ENCODE measurements at places on chromosomes 3 and 15.
A peak's percentile ranks its signal among the peaks of the same experiment; 100 is the strongest.

GRCh38 chr3:61547625-61548024 is 13.7 kb upstream of the PTPRG start:
- DNase-seq: no peak

DNA sequence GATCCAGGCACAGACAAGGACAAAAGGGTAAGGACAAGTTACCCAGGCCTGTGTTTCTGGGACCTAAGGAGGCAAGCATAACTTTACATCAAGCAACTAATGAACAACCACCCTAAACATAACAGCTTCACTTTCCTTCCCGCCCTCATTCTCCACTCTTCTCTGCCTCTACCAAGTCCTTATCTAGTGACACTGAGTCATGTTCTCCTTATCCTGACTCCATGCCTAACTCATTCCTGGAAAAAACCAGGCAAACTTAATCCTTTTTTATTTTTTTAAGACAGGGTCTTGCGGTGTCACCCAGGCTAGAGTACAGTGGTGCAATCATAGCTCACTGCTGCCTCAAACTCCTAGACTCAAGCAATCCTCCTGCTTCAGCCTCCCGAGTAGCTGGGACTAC is 44.5 kb downstream of the TMEM44 start:
- no peak for DNase-seq

DNA sequence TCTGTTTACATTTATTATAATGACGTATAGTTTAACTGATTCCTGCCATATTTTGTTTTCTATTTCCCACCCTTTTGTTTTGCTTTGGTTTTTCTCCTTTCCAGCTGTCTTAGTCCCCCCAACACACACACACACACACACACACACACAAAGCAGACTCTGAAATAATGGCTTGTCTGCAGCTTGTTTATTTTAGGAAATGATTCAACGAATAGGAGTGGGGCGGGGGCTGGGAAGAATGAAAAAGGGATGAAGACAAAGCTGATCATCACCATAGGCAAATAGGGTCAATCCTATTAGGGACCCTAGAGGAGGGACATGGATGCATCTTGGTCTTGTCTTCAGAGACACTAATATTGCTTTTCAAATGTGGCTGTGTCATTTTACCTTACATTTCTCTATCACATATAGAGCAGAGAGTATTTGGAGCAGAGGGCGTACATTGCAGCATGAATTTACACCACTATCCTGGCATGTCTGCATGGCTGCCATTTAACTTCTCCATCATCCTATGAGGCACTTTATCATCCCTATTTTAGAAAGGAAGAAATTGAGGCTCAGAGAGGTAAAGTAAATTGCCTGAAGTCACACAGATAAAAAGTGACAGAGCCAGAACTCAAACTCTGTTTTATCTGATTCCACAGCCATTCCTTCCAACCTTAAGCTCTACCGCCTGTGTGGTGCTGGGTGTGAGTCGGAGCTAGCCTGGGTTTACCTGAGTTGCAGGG is 147.2 kb upstream of the TPM1 start:
- no peak for DNase-seq

DNA sequence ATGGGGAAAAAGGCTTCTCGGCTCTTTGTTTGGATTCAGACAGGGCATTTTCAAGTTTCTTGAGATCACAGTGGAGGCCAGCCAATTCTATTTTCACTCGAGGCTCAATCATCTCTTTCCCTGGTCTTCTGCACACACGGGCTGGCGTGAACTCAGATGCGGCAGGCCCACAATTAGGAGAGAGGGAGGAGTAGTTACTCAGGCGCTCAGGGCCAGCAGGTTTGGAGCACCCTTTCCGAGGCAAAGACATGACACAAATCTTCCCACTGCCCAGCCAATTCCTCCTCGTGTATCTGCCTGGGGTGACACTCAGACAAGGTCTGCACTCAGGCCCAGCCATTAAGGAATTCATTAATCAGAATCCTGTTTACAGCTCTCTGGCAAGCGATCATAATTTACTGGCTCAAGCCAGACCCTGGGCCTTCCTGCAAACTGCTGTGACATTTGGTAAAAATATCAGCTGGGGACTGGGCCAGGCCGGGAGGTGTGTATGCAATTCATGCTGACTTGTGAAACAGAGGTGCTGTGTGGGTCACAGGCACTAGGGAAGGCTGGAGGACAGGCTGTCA is 68.1 kb upstream of the TLE3 start:
- DNase-seq: no peak

DNA sequence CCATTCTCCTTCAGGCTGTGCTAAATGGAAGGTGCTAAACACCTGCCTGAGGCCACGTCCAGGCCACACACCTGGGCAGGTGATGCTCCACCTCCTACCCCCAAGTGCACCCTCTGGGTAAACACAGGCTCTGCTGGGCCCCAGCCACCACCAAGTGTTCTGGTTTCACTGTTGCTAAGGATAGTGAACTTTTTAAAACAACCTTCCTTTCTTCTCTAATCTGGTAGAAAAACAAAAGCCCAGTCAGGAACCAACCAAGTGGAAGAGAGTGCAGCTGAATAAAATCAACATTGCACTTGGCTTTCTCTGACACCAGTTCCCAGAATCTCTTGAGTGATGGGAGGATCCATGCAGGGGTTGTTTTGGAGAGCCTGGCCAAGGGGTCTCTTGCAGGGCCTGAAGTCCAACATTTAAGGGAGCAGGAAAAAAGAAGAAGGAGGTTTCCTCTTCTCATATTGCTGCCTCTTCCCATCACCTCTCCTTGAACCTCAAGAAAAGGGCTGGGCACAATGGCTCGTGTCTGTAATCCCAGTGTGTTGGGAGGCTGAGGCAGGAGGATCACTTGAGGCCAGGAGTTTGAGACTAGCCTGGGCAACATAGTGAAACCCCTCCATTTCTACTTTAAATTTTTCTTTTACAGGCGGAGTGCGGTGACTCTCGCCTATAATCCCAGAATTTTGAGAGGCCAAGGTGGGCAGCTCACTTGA is 26.2 kb upstream of the ATP13A3 start:
- DNase-seq: no peak

GRCh38 chr15:71792521-71792920 is 17.8 kb upstream of the NR2E3 start:
- DNase-seq: no peak

DNA sequence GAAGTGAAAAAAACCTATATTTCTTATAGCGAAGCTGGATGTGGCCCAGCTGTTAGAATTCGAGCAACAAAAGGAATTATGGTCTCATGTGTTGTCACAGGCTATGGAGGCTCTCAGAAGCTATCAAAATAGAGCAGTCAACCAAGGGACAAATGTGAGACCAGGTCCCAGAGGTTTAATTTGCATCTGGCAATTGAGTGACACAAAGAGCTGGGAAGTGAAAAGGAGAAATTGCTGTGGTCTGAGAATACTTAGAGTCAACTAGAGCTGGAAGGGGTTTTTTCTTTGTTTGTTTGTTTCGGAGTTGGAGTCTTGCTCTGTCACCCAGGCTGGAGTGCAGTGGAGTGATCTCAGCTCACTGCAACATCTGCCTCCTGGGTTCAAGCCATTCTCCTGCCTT is 61.3 kb upstream of the SMAD3 start:
- DNase-seq: no peak

DNA sequence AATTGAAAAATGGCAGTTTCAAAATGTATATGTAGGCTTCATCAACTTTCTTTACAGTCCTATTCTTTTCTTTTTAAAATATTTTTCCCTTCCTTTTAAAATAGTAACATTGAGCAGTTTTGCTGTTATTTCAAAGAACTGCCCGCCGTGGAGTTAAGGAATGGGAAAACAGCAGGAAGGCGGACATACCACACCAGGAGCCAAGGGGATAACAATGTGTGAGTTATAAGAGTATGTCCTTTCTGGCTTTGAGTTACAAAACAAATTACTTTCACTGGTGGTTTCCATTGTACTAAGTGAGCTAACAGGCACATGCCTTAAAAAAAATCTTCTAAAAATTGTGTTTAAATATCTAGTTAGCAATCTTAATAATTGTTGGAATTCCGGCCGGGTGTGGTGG is 37.4 kb upstream of the FBXL22 start:
- no peak for DNase-seq

- no peak for DNase-seq
Measured at GRCh38 chr3:6066397-6066796, 794.5 kb upstream of the GRM7 start.

DNA sequence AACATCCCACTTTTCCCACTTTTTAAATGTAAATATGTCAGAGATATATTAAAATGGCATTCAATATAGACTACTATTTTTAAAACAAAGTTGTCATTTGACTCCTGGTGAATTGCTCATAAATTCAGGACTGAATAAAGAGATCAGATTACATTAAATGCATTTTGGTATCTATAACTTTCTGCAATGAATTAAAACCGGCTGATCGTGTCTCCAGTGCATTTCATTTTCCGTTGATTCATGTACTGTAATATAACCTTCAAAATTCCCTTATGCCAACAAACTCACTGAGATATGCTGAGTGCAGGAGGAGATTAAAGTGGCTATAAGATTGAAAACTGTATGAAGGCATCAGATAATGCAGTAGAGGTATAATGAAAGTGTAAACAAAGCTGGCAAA is 361.1 kb upstream of the CDIN1 start:
- no peak for DNase-seq

GRCh38 chr15:100893964-100894295 is 14.3 kb downstream of the ALDH1A3 start:
- no peak for DNase-seq

- DNase-seq: no peak
Measured at GRCh38 chr3:81554801-81555200, 206.6 kb downstream of the GBE1 start.

DNA sequence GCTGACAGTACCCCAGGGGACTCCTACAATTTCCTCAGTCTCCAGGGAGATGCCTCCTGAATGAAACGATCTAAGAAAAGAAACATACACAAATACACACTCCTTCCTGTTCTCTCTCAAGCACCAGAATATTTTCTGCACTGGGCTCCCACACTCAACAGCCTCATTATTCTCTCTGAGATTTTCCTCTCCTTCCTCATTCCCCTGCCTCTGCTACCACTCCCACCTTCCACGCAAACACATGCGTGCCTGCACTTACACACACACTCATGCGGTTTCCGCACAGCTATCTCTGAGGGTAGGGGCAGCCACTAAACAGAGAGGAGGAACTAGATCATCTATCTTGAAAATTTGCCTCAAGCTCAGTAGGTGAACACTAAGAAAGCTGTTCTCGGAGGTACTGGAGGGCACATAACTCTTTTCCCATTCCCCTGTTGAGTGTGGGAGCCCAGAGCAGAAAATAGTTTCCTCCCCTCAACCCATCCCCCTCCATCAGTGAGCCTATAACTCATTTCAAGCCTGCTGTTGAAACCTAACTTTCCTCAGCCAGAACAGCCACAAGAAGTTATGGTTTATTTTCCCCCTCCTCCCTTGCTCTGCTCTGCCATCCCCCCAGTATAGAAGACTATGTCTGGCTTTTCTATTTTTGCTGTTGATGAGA is 30.5 kb upstream of the TIPARP start:
- peak; percentile 19 for DNase-seq

GRCh38 chr15:45121706-45122417 is 7.7 kb downstream of the DUOXA2 start:
- DNase-seq: no peak

DNA sequence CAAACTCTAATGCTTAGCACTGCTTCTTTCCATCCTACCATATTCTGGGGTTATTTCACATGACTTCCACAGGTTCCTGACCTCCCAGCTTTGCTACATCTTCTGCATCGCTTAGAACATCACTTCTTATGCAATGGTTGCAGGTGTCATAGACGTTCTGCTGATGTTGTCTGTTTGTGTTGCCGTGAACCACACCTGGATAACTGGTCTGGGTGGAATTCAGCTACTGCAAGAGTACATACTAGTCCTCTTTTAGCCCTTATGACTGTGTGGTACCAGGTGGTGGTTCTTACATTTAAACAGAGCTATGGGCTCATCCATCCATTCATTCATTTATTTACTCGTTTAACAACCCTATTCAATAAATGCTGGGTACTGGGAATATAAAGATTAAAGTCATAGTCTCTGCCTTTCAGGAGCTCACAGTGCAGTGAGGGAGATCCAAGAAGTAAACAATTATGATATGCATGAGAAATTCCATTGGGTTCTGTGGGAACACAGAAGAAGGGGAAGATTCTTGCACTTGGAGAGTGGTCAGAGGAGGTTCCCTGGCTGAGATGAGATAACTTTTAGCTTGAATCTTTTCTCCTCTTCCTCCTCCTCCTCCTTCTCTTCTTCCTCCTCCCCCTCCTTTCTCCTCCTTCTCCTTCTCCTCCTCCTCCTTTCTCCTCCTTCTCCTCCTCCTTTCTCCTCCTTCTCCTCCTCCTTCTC is 30.8 kb downstream of the TMEM45A start:
- DNase-seq: no peak

DNA sequence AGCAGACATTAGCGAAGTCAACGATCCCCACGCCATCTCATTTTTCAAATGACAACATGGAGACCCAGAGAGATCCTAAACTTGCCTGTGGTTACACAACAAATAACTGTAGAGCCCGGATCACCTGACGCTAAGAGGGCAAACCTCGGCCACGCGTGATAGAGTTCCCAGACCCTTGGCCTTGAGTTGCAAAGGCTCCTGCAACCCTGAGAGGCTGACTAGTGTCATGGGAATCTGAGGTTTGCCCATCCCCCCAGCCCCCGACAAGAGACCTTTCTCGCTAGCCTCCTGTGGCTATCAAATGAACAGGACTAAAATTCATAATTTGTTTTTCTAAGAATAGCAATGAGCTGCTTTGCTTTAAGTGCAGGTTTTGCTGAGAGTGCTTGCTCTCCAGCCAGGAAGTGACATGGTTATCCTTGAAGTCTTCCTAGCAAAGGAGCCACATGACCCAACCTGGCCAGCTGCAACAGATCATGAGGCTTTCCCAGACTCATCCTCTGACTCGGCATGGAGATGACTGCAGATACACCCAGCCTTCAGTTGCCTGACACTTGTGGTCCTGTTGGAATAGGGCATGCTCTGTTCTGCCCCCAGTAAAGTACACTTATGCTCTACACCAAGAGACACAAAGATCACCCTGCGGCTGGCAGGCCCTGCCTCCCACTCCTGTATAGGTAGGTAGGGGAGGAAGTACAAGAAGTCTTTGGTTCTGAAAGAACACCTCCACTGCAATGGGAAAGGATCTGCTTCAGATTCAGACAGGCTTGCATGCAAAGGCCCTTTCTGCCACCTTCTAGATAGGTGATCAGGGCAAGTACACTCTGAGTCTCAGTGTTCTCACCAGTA is 36.0 kb downstream of the MCF2L2 start:
- no peak for DNase-seq

GRCh38 chr15:58471348-58471747 is 39.6 kb downstream of the LIPC start:
- no peak for DNase-seq

DNA sequence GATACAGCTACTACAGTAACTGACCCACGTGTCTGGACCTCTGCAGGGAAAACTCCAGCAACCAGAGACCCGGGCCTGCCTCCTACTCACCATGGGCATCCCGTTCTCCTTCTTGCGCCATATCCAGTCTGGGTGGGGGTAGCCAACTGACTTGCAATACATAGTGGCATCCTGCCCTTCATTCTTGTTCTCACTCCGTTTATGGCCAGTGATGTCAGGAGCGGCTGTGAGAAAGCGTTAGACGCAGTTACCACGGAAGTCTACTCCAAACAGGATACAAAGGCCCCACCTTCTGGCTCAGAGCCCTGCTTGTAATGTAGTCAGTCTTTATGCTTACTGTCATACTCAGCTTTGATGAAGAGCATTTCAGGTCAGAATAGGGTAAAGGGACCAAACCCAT is 59.6 kb downstream of the NPTN start:
- DNase-seq: peak; percentile 64

GRCh38 chr3:148716657-148717056 is 19.0 kb downstream of the AGTR1 start:
- no peak for DNase-seq

Data from mucosa of descending colon (tissue), 3 donors.